Right ventricle myocardium inferior (tissue), 1 donor: ENCODE measurements at places on chromosomes 6 and 20. TPM values are rescaled to one million over a fixed set of nuclear protein-coding genes. Genes with fewer than 3 reads are reported as not detected.

GRCh38 chr6:127124172-127124571 is 5.7 kb downstream of the RSPO3 start:
- no peak for DNase-seq

- no peak for DNase-seq
Observed at GRCh38 chr20:43271980-43272379, 82.3 kb upstream of the PTPRT start.

- DNase-seq: no peak
Observed at GRCh38 chr20:53872561-53873229, 197.7 kb downstream of the BCAS1 start.

- DNase-seq: no peak
Observed at GRCh38 chr6:56026455-56027180, 151.2 kb upstream of the BMP5 start.

DNA sequence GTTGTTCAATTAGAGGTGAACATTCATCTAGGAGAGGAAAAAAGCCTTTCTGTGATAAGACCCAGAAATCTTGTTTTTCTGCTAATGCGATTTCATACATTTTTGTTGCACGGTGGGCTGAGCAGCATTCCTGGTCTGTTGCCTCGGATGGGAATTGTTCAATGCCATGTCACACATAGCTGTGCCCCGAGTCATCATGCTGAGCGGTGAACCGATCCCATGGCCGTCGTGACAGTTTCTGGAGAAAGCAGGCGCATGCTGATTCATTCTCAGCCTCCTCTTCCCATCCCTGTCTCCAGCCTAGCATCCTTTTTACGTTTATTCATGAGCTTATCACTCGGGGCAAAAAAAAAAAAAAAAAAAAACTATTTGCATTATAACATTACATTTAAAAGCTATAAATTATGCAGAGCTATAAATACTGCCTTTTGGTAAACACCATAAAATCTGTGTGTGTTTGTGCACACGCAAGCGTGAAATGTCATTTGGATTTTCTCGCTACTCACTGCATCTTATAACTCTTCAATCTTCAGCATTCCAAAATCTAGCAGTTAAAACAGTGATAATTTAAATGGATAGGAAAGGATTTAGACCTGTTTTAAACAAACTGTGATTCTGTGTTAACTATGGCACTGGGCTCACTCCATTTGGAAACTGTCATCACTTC is 58.9 kb upstream of the IFNGR1 start:
- no peak for DNase-seq

- DNase-seq: no peak
Observed at GRCh38 chr6:73476723-73477122, 15.2 kb downstream of the MTO1 start.

The SMIM13 gene
- 12.6 TPM for total RNA-seq

DNA sequence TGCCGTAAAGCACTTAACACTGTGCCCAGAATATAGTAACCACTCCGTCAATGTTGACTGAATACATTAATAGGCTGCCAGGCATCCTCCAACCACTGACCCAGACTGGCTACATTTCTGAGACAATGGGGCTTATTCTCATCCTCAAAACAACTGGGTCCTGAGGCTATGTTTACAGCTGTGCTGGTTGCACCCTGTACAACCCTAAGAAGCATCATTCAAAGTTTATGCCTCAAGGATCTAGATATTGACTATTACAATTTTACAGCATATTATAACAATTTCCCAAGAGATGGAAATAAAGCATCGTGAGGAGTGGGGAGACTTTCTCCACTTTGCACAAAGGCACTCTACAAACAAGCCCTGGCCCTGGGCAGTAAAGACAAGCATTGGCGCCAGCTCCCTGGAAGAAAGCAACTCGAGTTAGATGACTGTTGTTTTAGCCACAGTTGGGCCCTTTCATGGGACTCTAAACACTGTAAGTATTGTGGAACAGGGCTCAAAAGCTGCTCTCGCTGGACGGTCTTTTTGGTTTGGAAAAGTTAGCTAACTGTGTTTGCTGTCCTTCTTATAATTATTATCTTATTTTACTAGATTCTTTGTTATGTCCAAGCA is 30.2 kb downstream of the MYLIP start:
- no peak for DNase-seq
